ENCODE measurements at places on chromosomes 5 and 9.

- DNase-seq: no peak
These were observed 273.3 kb downstream of the BNC2 start for GRCh38 chr9:16597136-16597535.

DNA sequence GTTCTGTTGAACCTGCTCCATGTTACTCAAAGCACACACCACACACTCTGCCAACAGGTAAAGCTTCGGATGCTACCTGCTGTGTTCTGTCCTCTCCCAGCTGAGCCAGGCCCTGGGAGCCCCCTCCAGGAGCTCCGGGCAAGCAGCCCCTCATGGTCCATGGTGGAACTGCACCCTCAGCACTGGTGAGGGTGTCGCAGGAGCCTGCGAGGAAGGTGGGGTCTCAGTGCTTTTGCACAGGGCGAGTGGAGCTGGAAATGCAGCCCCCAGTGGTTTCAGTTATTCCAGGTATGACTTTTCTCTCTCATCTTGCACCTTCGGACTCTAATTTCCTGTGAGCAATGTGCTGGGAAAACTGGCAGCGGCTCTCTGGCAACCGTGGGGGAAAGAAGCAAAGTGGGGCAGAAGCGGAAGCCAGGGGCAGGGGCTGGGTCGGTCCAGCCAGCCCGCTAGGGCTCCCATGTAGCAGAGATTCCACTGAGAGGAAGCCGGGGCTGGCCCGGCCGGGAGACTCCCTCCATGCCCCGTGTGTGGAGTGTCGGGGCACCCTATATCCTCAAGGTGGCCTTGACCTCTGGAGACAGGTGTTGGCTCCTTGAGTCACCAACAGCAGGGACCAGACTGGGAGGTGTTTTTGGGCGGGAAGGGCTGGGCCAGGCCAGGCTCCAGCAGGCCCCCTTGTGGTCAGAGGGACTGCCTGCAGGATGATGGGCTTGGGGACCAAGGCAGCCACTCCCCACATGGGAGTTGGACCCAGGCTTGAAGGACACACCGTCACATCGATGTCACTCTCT is 75.6 kb upstream of the PRSS3 start:
- DNase-seq: no peak

- DNase-seq: no peak
These were observed 73.4 kb upstream of the MELK start for GRCh38 chr9:36499174-36499890.

- no peak for DNase-seq
These were observed 2.5 kb upstream of the ADRB2 start for GRCh38 chr5:148823871-148824270.

DNA sequence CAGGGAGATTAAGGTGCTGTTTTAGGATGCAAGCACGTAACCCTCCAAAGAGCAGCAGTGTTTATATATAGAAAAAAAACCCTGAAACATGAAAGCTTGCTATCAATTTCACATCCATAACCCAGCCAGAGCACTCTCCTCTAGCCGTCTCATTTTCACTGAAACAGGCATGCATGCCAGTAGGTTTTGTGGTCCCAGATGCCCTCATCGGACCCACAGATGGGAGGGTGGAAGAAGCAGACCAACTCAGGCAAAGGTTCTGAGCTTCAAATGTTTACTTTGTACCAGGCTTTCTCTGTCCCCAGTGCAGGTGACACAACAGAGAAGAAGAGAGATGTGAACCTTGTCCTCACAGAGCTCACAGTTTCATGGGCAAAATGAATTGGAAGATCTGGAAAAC is 127.4 kb upstream of the ATP10B start:
- no peak for DNase-seq

- DNase-seq: no peak
These were observed 25.1 kb downstream of the ENG start for GRCh38 chr9:127829205-127829906.

DNA sequence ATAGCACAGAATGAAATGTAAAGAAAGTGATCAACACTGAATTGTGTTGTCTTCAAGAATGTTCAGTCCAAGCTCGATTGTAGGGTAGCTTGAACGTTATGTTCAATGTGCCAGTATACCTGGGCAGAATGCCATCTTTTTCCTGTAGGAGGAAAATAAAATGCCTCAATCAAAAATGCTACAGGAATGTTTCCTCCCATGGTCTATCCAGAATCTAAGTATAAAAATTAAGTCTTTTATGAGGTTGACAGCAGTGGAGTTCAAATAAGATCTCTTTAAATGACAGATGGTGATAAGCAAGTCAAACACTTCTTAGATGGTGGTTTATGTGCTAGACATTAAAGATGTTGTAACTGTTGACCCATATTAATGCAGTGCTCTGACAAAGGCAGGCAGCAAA is 488.6 kb downstream of the CSNK1G3 start:
- DNase-seq: no peak

DNA sequence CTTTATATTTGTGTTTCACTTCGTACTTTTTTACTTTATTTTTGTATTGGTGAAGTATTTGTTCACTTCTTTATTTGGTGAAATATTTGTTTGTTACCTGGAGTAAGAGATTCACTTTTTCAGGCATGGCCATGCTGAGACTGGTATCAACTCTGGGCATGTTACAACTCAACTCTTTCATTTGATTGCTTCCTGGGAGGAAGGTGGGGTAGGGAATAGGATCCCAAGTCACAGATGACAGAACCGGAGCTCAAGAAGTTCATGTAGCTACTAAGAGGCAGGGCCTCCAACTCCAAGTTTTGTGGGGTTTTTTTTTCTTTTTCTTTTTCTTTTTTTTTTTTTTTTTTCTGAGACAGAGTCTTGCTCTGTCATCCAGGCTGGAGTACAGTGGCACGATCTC is 6.1 kb upstream of the ADGRD2 start:
- no peak for DNase-seq

GRCh38 chr5:38780945-38781344 is 64.9 kb upstream of the OSMR start:
- DNase-seq: no peak

GRCh38 chr5:11878814-11879213 is 25.4 kb downstream of the CTNND2 start:
- DNase-seq: no peak

- peak; percentile 12 for DNase-seq
These were observed 211.6 kb downstream of the MSX2 start for GRCh38 chr5:174935854-174936474.

DNA sequence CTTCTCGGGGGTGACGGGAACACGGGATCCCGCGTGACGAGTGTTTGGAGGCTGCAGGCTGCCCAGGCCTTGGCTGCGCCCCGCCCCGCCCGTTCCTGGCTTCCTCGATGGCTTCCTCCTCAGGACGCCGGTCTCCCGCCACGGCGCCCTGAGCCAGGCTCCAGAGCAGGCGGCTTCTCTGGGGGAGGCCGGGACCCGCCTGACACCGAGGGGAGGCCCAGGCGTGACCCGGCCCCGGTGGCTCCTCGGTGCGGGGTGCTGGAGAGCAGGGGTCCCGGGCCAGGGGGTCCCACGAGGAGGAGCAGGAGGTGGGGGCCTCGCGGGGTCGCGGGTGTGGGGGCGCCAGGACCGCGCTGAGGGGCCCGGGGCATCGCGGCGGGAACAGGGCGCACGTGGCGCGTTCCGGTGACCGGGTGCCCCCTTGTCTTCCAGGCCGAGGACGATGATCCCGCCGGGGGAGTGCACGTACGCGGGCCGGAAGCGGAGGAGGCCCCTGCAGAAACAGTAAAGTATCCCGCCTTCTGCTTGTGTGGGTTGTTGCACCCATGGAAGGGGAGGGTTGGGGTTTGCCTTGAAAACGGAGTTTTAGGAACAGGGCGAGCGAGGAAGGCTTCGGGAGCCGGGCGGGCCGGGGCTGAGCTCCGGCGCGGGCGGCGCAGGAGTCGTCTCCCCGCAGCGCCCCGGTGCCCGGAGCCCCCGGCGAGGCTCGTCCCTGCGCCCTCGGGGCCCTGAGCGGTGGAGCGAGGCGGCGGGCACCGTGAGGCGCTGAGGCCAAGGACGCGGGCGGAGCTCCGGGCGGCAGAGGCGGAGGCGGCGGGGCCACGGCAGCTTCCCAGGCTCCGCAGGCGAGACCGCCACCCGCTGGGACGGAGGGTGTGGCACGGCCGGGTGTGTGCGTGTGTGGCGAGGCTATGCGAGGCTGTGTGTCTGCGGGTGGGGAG is 22.2 kb downstream of the AHRR start:
- DNase-seq: peak; percentile 51

GRCh38 chr5:146878476-146879172 is at the start of gene PPP2R2B:
Gene PPP2R2B, minus strand, starts transcription at chr5:146878757.
- no peak for DNase-seq

- no peak for DNase-seq
These were observed 11.9 kb downstream of the MSX2 start for GRCh38 chr5:174736331-174736721.

DNA sequence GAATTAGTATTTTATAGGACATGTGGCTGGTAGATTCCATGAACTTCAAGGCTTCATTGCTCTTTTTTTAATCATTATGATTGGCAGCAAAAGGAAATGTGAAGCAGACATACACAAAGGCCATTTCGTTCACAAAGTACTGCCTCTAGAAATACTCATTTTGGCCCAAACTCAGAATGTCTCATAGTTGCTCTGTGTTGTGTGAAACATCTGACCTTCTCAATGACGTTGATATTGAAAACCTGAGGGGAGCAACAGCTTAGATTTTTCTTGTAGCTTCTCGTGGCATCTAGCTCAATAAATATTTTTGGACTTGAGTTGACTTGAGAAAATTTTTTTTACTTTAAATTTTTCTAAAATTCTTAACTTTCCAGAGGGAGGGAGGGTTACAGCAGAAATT is 12.4 kb downstream of the KCNV2 start:
- no peak for DNase-seq

DNA sequence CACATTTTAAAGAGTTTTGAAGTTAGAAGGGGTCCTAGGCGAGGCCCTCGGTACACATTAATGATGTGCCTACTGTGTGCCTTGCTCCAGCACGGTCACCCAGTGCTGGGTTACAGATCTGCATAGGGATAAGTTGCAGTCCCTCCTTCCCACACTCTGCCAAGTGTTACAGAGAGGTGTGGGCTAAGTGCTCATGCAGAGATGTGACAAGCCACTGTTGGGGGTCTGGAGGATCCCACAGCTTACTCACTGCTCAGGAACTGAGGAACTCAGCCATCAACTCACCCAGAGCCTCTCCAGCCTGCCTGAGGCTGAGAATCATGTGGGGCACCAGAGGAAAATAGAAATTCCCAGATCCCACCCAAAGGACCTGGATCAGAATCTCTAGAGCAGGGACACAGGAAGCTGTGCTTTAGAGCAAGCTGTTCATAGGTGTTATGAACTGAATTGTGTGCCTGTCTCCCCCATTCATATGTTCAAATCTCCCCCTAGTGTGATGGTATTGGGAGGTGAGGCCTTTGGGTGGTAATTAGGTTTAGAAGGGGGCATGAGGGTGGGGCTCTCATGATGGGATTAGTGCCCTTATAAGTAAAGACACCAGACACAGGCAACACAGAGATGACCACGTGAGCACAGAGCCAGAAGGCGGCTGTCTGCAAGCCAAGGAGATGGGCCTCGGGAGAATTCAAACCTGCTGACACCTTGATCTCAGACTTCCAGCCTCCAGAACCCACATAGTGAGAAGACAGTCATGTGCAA is 164.1 kb downstream of the HSD17B3 start:
- DNase-seq: no peak

- DNase-seq: no peak
These were observed 1.2 kb upstream of the GALNT10 start for GRCh38 chr5:154189256-154189818.

GRCh38 chr5:176133877-176134276 is 104.3 kb upstream of the SIMC1 start:
- DNase-seq: no peak

DNA sequence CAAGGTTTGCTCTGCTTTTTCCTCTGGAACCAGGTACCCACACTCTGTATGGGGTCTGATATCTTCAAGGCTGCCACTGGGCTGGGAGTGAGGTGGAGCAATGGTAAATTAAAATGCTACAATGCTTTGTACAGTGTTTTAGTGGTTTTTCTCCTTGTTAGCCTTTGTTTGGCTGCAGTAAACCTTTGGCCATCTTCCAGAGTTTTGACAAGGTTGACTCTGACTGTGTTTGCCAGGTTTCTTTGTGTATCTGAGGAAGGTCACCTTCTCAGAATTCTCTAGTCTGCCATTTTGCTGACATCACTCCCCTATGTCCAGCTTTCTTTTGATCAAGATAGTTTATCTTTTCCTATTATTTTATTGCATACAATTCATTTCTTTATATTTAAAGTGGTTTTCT is 11.2 kb downstream of the SPATA31D1 start:
- no peak for DNase-seq

DNA sequence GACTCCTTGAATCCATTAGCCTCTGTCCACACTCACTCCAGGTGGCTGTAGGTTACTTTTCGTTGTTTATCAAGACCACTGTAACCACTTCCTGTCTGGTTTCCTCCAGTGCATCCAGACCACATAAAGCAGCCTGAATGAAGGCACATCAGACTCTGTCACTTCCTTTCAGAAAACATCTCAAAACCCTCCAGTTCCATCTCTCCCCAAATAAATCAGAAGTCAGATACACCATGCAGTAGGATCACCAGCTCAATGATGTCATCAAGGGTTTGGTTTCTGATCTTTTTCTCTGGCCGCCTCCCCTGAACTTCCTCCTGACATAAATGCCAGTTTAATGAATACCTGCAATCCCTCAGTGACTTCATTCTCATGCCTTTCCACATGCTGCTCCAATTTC is 161.2 kb downstream of the ZNF462 start:
- no peak for DNase-seq

- DNase-seq: no peak
These were observed 339.2 kb downstream of the ADAMTS6 start for GRCh38 chr5:65142511-65143011.

GRCh38 chr9:95780751-95781150 is 94.7 kb upstream of the ERCC6L2 start:
- DNase-seq: no peak

GRCh38 chr5:172798422-172799215 is 27.6 kb upstream of the DUSP1 start:
- DNase-seq: peak; percentile 70

DNA sequence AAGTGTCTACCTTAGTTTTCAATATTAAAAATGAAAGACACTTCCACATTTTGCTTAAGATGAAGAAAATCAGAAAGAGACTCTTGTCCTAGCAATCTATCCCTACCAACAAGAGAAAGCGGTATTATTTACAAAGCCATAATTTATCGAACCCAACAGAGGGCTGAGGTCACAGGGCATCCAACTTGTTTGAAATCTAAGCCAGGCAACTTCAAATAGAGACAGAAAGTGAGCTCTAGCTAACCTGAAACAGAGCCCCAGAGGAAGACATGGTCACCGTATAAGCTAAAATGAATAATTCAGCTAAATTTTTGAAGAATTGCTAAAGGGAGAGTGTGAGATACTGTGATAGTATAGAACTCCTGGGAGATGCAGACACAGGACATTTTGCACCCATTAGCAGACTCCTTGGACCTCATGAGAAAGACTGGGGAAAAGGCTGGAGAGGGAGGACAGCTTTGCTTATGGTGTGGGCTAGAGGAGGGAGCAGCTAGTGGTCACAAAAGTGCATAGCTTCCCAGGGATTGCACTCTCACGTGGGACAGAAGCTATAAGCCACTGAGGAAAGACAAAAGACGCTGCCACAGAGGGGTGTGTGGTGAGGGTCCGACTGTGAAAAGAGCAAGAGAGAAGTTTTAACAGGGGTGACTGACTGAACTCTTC is 624.2 kb upstream of the GRIN3A start:
- no peak for DNase-seq
